ENCODE measurements at places on chromosomes 5 and 9. TPM values are rescaled to one million over a fixed set of nuclear protein-coding genes. Genes with fewer than 3 reads are reported as not detected.

Gene WDR31
- 0.40 TPM for total RNA-seq

Gene NMUR2
- not detected for total RNA-seq

Gene ANKRD31
- total RNA-seq: 0.27 TPM

Gene SPATA31A3
- total RNA-seq: not detected

Gene ANGPTL2
- total RNA-seq: 10.6 TPM

Gene ARL14EPL
- not detected for total RNA-seq

Gene HAPLN1
- 1.3 TPM for total RNA-seq

Gene ZNF484
- total RNA-seq: 11.8 TPM
